NCI-H187 (cell line): ENCODE measurements at places on chromosomes 6 and 20.
A peak's percentile ranks its signal among the peaks of the same experiment; 100 is the strongest.

DNA sequence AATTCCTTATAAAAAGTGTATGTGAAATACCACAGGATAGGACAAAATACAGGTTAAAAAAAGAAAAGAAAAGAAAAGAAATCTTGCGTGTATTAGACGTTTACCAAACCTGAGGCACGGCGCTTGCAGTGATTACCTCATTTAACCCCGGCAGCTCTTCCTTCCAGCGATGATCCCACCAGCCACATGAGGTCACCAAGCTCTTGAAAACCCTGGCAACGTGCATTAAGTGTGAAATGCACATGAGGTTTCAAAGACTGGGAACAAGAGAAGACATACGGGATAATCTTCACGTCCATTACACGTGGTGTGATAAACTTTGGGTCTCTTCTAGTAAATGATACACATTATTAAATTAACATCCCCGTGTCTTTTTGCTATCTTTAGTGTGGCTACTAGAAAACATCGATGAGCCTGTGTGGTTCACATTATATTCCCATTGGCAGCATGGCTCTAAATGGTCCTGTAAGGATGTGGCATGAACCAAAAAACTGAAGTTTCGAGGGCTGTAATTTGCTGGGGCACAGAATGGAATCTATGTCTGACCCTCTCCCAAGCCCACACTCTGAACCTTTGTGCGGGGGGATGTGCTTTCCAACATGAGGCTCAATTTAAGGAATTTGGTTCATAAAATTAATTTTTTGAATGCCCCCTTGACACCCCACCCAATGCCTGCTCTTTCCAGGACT is 59.2 kb upstream of the THBS2 start:
- DNase-seq, result no peak

GRCh38 chr6:148761527-148762011 is 14.7 kb downstream of the UST start:
- DNase-seq, result no peak

DNA sequence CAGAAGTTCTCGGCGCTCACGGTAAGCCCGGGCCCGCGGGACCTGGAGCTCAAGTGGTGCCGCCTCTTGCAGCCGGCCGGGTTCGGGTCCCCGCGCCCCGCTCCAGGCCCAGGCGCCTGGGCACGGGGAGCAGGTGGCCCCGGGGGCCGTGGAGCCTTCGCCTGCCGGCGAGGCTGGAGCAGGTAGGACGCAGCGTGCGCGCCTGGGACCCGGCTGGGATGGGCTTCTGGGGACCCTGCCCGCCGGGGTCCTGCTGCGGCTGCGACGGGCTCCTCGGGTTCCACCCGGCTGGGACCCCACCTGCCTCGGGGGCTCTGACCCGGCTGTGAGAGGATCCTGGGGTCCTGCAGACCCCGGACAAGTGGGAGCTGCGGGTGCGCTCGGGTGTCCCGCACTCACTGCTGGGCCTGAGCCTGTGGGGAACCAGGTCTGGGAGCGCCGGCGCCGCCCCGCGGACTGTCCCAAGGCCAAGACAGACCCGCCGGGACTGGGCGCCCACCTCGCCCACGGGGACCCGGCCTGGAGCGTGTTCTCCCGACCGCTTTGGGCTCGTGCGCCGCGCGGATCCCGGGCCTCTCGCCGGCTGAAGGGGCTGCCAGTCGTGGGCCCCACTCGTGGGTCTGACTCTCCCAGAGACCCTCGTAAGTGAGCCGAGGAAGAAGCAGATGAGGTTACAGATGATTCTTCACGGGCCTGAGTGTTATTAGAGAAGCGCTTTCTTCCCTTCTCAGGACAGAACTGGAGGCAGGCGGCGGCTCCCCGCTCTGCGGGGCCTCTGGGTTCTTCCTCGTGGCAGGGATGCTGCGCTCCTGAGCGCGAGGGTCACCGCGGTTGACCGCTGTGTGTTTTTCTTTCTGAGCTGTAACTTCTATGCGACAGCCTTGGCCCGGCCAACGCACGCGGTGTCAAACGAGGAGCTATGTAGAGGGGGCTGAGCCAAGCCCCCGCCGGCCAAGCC is 729 bp downstream of the SMOC2 start:
- no peak for DNase-seq

GRCh38 chr6:149045404-149045803 is 272.1 kb upstream of the TAB2 start:
- DNase-seq, result no peak

DNA sequence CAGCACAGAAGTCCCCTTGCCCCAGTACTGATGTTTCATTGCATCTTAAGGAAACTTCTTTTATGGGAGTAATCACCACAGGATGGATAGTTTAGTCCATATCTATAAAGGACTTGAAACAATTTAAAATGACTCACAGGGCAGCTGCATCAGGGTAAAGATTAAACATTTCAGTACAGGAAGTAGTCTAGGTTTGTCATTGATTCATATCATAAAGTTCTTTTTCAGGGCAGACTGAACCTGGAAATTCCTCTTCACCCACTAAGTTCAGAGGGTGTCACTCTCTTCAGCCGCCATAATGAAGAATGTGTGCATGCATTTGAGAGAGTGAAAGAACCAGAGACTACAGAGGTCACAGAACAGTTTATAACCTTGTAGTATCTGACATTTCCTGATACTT is 296.3 kb upstream of the JAG1 start:
- no peak for DNase-seq

- DNase-seq, result peak; percentile 46
Observed at GRCh38 chr20:48827855-48828733, at the start of gene PREX1. Gene PREX1 (minus strand): TSS chr20:48827999. CDS start chr20:48827860, 139 bp downstream.

- DNase-seq, result no peak
Observed at GRCh38 chr6:12017263-12017662, 5.2 kb downstream of the HIVEP1 start.

- no peak for DNase-seq
Observed at GRCh38 chr6:35708585-35708984, 19.9 kb upstream of the FKBP5 start.

DNA sequence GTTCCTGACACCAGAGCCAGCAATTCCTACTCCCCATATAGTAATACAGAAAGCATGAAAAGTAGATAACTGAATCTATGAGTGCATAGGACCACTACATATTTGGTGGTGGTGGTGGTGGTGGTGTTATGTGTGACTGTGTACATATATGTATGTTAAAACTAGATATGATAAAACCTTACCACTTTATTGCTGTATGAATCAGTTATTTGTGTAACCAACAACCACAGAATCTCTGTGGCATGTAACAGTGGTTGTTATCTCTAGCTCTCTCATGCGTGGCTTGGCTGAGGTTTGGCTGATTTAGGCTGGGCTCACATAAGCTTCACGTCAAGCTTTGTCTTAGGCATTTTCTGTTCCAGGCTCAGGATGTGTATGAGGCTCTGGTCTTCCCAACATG is 55.7 kb downstream of the PLCB1 start:
- no peak for DNase-seq

GRCh38 chr20:24153101-24154040 is 164.8 kb upstream of the GGTLC1 start:
- DNase-seq, result no peak

DNA sequence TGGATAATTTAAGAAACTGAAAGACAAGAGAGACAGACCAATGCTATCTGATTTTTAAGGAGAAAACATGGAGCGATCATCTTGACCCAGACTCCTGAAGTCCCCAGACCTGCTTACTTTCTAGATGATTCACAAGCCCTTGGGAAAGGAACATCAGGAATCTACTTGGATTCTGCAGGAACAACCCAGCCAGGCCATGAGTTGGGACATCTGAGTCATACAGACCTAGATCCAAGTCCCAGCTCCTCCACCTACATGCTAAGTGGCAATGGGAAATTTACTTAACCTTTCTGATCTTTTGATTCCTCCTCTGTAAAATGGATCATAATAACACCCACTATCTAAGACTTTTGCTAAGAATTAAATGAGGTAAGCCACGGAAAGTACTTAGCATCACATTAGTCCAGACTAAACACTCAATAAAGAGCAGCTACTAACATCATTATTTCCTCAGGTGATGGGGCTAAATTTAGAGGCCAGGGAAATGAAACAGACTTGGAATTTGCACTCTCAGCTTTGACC is 61.0 kb upstream of the MAFB start:
- DNase-seq, result no peak

DNA sequence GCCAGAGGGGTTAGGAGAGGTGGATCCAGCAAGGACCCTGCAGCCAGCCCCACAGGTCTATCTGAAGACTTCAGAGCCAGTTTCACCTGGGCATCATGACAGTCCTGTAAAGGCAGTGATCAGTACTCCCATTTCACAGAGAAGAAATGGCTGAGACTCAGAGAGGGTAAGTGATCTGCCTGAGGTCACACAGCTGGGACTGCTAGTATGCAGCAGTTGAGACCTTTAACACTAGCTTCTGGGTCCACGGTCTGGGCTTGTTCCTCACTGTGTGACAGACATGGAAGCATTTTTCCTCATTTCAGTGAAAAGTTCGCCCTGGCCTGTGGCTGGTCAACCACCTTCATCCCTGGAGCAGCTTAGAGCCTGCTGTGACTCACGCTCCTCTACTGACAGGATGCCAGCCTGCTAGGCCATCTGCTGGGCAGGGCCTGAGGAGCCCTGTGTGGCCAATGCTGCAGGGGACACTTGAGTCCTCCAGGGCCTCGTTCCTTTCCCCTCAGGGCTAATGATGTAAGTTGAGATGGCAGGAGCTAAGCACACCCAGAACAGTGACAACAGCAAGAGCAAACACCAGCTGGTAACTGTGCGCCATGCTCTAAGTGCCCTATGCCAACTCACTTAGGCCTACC is 192.0 kb downstream of the LRFN2 start:
- no peak for DNase-seq

DNA sequence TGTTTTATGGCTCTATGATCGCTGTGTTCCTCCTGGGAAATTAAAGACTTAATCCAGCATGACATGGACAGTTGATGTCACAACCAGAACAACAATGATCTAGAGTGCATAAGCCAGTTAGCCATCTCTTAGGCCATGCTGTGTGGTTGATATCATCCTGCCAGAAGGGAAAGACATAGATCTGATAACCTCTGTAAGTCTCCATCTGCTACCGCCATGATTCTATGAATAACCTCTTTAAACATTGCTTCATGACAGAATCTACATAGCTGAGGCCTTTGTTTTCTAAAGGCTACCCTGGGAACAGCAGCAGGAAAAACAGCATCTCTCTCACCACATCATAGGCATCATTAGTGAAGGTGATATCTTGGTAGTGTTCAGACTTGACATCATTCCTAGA is 117.6 kb upstream of the PHACTR1 start:
- no peak for DNase-seq

GRCh38 chr6:38843798-38844197 is 128.7 kb downstream of the DNAH8 start:
- no peak for DNase-seq

DNA sequence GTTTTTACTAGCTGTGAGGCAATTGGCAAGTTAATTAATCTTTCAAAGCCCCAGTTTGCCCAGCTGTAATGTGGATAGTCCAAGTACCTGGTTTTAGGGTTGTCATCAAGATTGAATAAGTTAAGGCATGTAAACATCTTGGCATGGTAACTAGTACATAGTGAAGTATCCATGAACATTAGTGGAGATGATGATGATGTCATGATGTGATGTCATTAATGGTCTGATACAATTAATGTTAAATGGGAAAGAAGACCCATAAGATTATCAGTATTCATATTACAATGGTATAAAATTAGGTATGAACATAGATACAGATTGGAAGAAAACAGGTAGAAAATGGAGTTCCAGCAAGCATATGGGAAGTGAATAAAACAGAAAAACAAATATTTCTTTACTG is 5.3 kb downstream of the EPB41L1 start:
- DNase-seq, result no peak

DNA sequence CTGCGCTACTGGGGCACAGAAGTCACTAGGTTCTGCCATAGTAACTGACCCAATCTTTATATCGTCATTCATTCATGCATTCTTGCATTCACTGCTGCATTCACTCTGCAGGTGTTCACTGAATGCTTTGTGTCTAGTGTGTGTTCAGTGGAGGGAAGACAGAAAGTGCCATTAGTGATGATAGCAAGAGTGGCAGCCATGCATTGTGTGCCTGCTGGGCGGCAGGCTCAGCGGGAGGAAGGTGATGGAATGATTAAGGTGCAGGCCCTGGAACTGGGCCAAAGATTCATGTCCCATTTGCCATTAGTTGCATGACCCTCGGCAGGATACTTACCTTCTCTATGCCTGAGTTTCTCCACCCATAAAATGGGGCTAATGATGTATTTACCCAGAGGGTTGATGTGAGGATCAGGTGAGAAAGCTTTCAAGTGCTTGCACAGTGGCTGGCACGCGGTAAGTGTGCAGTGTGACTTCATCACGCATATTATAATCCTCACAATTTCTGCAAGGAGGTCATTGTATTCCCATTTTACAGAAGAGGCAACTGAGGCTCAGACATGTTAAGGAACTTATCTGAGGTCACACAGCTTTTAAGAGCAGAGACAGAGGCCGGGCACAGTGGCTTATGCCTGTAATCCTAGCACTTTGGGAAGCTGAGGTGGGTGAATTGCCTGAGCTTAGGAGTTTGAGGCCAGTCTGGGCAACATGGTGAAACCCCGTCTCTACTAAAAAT is 40.1 kb downstream of the ITPR3 start:
- no peak for DNase-seq

DNA sequence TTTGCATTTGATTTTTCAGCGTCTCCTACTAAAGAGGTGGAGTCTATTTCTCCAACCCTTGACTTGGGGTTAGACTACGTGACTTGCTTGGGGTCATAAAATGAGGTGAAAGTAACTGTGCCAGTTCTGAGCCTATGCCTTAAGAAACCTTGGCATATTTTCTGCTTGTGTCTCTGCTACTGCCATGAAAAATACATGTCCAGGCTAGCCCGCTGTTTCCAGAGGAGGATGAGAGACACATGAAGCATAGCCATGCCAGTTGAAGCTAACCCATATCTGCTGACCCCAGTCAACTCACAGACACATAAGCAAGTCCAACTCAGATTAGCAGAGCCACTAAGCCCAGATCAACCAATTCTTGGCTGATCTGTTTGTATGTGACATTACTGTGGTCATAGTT is 38.7 kb downstream of the SCP2D1 start:
- no peak for DNase-seq

DNA sequence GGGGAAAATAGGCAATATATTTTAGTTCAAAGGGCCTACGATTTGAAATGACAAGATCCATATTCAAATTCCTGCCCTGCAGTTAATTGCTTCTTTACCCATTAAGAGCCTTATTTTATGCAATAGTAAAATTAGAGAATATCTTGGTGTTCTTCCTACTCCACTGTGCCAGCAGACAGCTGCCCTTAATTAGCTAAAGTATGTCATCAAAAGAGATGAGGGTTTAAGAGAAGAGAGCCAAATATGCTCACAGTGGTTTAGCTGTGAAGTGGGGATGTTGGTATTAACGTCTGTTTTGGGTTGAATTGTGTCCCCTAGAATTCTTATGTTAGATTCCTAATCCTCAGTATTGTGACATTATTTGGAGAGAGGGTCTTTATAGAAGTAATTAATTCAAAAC is 148.1 kb downstream of the MOXD1 start:
- no peak for DNase-seq

GRCh38 chr20:53707371-53708055 is 113.9 kb upstream of the ZNF217 start:
- no peak for DNase-seq
